ENCODE measurements at places on chromosomes 1 and 21.

DNA sequence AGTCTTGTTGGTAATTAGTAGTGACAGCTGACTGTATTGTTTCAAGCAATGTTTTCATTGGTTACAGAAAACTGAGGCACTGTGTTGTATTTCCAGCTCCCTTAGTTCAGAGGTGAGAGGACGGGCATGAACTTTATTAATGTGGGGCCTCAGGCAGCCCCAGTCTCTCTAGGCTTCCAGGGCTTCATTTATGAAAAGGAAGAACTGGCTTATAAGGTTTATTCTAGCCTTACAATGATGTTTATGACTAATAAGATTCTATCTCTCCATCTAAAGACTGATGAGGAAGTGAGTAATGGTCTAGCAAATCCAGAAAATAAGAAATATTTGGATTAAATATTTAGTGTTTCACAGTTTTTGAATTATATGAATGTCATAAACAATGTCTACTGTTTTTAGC lies 41.5 kb downstream of the CBS start:
- no peak for DNase-seq

GRCh38 chr1:234931404-234931973 lies 197.1 kb downstream of the TOMM20 start:
- DNase-seq: no peak

GRCh38 chr1:208974717-208975116 lies 608.8 kb upstream of the CAMK1G start:
- DNase-seq: no peak

GRCh38 chr1:152035539-152036266 lies 1.1 kb downstream of the S100A11 start:
- no peak for DNase-seq

- no peak for DNase-seq
Observed at GRCh38 chr1:25672763-25673409, 56.3 kb downstream of the MAN1C1 start.
